ENCODE measurements at places on chromosomes 13 and 19. TPM values are rescaled to one million over a fixed set of nuclear protein-coding genes. Genes with fewer than 3 reads are reported as not detected.
A peak's percentile ranks its signal among the peaks of the same experiment; 100 is the strongest.

Gene RFPL4A
- total RNA-seq, result 3.4 TPM

DNA sequence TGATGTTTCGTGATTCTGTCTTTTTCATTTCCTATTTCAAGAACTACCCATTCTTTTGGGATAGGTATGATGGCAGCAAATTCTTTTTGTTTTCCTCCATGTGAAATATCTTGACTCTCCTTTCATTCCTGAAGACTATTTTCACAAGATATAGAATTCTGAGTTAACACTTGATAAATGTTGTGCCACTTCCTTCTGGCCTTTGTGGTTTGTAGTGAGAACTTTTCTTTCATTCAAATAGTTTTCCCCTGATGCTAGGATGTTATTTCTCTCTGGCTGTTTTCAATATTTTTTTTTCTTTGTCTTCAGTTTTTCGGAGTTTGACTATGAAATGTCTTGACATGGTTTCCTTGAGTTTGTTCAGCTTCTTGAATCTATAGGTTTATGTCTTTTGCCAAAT lies 8.3 kb upstream of the TUBGCP3 start:
- DNase-seq, result no peak

- no peak for DNase-seq
Observed at GRCh38 chr19:10305139-10305806, 4.3 kb downstream of the ZGLP1 start.

- DNase-seq, result no peak
Observed at GRCh38 chr19:3810708-3811355, 24.7 kb upstream of the MATK start.

GRCh38 chr13:27336014-27336673 lies 65.5 kb downstream of the RASL11A start:
- no peak for DNase-seq

- DNase-seq, result peak; percentile 90
Observed at GRCh38 chr13:43783820-43784219, 3.0 kb downstream of the ENOX1 start.

DNA sequence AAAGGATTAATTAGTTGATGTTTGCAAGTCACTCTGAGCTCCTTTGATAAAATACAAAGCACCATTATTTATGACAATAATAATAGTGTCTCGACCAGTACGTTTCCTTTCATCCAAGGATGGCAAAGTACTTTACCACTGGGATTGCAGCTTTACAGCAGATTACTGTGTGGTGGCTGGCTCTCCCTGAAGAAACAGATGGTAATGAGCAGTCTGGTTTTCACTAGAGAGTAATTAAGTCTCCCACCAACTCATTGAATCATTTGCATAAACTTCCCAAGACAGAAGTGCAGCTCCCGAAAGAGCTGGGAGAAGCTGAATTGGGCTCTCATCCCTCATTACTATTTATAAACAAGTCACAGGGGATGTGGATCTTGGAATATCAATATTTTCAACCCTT lies 48.7 kb downstream of the KLF5 start:
- DNase-seq, result no peak

DNA sequence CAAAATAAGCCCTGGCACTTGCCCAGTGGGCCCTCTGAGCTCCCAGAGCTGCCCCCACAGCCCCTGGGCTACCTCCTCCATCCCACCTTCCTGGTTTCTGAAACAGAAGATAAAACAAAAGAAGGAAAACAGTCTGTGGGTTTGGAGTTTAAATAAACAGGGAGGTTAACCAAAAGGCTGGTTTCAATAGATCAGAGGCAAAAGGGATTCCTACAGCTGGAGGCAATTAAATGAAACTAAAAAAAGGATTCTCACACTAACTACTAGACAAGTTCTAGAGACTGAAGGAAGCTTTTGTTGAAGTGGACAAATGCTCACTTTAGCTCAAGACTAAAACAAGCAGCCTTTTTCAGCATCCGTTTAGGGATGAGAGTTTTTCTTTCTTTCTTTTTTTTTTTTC lies 569.8 kb downstream of the FGF9 start:
- DNase-seq, result no peak

Measured in dermis microvascular lymphatic vessel endothelial cell (primary cell).